ENCODE measurements at places on chromosomes 4 and X. TPM values are rescaled to one million over a fixed set of nuclear protein-coding genes. Genes with fewer than 3 reads are reported as not detected.
A peak's percentile ranks its signal among the peaks of the same experiment; 100 is the strongest.

GRCh38 chr4:6415031-6415705, 57.2 kb downstream of the PPP2R2C start:
- no peak for DNase-seq

- DNase-seq = no peak
These were observed 2211.3 kb downstream of the PCDH7 start for GRCh38 chr4:32931475-32931874.

GRCh38 chr4:75908555-75908954, 6.3 kb upstream of the PPEF2 start:
- DNase-seq = no peak

GRCh38 chrX:38154340-38154739, 66.3 kb downstream of the SRPX start:
- DNase-seq = no peak

- no peak for DNase-seq
These were observed 500.2 kb downstream of the IDS start for GRCh38 chrX:149004936-149005335.

GRCh38 chr4:184648054-184648312, 1.3 kb downstream of the CASP3 start:
- DNase-seq = no peak

DNA sequence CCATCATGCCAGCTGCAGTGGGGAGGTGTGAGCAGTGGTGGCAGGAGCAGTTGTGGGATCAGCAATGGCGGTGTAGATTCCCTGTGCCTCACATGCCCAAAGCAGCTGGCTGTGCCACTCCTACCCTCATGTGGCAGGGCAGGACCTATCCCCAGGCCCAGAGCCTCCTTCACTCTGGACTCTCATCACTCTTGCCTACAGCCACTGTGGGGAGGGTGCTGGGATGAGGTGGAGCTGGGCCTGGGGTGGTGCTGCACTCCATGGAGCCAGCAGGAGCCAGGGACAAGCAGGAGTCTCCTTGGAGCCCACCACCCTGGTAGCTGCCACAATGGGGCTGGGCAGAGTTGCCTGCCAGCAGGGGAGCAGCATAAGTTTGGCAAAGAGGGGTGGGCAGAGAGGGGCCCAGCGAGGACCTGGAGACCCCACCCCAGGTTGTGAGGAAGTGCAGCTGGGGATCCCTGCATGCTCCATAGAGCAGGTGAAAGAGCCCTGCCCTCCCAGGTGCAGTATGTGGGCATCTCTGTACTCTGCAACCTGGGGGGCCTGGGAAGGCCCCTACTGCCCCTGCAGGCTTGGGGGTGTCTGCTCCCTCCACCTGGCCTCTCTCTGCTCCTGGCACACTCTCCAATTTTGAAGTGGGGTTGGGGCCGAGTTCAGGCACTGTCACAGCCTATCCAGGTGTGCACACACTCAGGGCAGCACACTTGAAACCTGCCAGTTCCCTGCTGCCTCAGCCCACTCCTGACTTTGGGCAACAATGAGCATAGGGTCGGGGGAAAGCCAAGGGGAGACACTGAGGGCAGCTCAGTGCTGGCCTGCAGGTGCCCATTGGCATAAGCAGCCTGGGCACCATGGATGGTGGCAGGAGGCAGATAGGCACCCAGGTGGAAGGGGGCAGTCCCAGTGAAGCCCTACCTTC, 74.0 kb upstream of the INTU start:
- DNase-seq = no peak

DNA sequence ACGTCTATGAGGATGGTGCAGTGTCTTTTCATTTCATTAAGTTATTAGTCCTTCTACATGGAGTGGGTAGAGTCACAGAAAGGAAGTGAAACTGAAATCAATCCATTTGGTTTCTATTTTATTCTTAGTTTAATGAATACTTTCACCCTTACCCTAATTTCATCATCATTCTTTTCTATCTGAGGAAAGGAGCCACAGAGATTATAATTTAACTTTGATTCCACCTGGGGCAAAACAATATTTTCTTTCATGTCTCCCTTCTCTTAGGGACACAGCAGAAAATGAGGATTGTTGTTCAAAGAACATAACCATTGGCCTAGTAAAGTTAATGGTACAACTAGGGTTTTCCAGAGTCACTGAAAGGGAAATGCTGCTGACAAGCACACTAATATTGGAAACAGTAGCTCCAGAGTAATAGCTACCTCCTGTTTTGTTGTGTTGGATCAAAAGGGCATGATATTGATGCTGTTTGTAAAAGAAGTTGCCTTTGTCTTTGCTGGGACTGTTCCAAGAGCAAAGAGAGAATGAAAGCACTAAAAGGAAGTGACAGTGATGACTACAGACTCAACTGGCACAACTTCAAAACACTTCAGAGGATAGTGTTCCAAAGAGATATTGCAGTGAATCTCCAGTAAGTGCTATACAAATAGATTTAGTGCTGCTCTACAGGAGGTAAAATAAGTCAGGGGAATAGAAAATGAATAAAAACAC, 247.1 kb upstream of the PITX2 start:
- DNase-seq = peak; percentile 66

DNA sequence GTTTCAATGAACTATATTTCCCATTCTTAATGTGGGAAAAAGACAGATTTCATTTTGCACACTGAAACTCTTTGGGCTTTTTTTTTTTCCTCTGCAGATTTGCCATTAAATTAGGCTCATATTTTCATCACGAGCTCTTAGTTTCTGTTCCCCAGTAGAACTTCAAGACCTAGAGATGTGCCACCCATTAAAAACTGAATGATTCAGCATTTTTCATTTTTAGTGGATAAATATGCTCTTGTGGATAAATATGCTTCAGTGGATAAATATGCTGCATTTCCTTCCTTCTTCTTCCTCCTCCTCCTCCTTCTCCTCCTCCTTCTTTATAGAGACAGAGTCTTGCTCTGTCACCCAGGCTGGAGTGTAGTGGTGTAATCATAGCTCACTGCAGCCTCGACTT, 322.4 kb upstream of the PRKX start:
- no peak for DNase-seq

DNA sequence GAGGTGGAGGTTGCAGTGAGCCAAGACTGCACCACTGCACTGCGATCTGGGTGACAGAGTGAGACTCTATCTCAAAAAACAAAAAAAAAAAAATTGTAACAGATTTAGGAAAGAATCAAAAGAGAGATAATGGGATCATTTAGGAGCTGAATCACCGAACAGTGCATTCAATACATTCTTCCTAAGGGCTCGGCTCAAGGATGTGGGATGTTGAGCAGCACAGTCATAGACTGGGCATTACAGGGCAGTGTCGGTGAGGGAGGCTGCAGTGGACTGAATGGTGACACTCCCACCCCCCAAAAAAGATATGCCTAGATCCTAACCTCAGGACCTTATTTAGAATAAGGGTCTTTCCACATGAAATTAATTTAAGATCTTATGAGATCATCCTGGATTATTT, 70.0 kb downstream of the EVC2 start:
- DNase-seq = peak; percentile 62

- peak; percentile 88 for DNase-seq
These were observed 233.9 kb upstream of the CXXC4 start for GRCh38 chr4:104728380-104729122.

DNA sequence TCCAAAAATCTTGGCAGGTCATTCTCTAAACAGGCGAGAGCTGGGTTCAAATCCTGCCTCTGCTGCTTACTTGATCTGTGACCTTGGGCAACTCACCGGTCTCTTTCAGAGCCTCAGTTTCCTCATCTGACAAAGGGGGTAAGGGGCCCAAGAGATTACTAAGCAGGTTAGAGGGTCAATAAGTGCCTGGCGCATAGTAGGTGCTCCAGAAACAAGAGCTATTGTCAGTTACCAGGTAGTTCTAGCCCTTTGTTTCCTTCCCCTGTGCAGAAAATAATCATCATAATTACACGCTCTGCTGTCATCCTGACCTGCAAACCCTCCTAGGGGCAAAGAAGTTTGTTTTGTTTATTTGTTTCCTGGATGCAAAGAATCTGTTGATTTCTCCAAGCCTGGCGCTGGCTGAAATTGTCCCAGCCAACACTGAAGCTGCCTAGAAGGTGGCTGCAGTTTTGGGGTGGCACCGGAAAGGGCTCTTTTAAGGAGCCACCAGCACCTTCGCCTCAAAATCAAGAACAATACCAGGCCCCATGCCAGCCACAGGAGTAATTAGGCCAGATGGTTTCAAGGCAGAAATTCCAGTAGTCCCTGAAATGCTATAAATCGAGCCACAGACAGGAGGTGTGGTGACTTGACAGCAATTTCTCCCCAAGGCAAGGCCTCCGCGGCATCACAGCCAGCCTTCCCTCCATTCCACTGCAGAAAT, 10.2 kb upstream of the KIAA0232 start:
- peak; percentile 91 for DNase-seq

- peak; percentile 49 for DNase-seq
These were observed 132.1 kb downstream of the DIPK2B start for GRCh38 chrX:45068569-45068968.

DNA sequence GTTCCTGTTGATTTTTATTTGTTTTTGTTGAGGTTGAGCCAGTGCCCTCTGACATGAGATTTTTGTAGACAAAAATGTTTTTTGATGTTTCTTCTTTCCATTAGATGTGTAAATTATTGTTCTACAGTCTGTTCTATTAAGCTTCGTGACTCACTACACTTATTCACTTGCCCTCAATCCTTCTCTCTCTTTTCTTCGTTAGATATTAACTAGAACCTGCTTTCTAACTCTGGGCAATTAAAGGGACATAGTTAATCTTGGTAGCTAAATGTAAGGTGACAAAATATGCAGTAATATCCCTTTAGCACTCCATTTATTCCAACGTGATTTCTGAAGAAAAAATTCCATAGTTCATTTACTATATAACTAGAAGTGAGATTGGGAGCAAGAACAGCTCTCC, 333.9 kb downstream of the PDHA2 start:
- DNase-seq = no peak

Gene KIAA1210
- total RNA-seq = 0.02 TPM

Gene XK
- total RNA-seq = 1.6 TPM

Gene STPG2
- not detected for total RNA-seq

Gene RADX
- total RNA-seq = not detected

Gene UGT2B17
- 1.2 TPM for total RNA-seq

Gene LDOC1
- 34.6 TPM for total RNA-seq

Gene FAAH2
- 0.17 TPM for total RNA-seq

Gene CLTRN
- total RNA-seq = 2.8 TPM

Gene PHEX
- 0.12 TPM for total RNA-seq

Gene LINC00632
- 22.6 TPM for total RNA-seq

Gene IL13RA1
- total RNA-seq = 141 TPM
